CD4-positive, alpha-beta T cell (primary cell): ENCODE measurements at places on chromosomes 13 and 19. TPM values are rescaled to one million over a fixed set of nuclear protein-coding genes. Genes with fewer than 3 reads are reported as not detected.

ZNF846 gene
- total RNA-seq = 8.5 TPM

ADGRE1 gene
- 6.0 TPM for total RNA-seq

C2CD4C gene
- total RNA-seq = not detected

DNA sequence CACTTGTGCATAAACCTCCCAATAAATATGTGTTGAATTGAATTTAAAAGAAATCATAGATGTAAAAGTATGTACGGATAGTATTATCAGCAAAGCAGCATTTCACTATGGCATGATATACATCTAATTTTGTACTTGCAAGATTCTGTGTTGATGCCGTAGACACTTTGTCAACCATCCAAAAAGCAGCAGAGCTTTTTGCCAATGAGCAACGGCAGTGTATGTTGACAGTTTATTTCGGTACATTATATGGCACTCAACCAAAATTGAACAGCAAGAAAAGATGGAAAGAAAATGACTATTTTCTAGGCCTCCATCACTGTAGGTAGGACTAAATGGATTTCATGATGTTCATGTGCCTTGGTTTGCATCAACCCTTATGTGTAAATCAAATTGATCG lies 543.7 kb downstream of the DACH1 start:
- no peaks in the 10 kb centered on the region for H3K4me1 ChIP-seq
- no peak overlapping the region for H3K4me3 ChIP-seq
- DNase-seq = no peak
- no peaks in the 10 kb centered on the region for H3K36me3 ChIP-seq
- H3K27ac ChIP-seq = no peak overlapping the region
- H3K27me3 ChIP-seq = no peaks in the 10 kb centered on the region

- no peaks in the 10 kb centered on the region for H3K27me3 ChIP-seq
- H3K4me1 ChIP-seq = peaks cover 100% of the 10 kb centered on the region
- peak within 1 kb of the TSS; percentile 91 for H3K27ac ChIP-seq
- H3K4me3 ChIP-seq = peak within 1 kb of the TSS; percentile 21
- H3K36me3 ChIP-seq = no peaks in the 10 kb centered on the region
These were observed at the start of gene CD79A for GRCh38 chr19:41876847-41877832. CD79A (plus strand) TSS chr19:41877279; CDS start chr19:41877305, 26 bp downstream.

DNA sequence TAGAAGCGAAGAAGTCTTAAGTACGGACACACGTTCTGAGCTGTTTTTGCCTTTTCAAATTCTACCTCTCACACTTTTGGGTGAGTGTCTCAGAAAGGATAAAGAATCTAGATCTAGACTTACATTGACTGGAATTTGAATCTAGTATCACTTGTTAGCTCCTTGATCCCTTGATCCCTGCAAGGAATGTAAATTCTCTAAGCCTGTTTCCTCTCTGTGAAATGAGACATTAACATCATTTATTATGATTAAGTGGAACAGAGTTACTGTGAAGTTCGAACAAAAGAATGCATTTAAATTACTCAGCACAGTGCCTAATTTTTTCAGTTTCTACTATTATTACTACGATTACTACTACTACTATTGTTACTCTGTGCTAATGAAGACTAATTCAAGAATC lies 86.6 kb upstream of the POSTN start:
- no peak overlapping the region for H3K4me3 ChIP-seq
- DNase-seq = no peak
- no peaks in the 10 kb centered on the region for H3K36me3 ChIP-seq
- H3K4me1 ChIP-seq = no peaks in the 10 kb centered on the region
